ENCODE measurements at places on chromosomes 2 and 18. TPM values are rescaled to one million over a fixed set of nuclear protein-coding genes. Genes with fewer than 3 reads are reported as not detected.

FZD7 gene
- total RNA-seq = 0.33 TPM

ANKRD30BL gene
- not detected for total RNA-seq

SLC11A1 gene
- total RNA-seq = 0.93 TPM

MPHOSPH10 gene
- 47.8 TPM for total RNA-seq

DOK1 gene
- 33.8 TPM for total RNA-seq

SLC14A1 gene
- total RNA-seq = 2.0 TPM

TBR1 gene
- 0.02 TPM for total RNA-seq

DNA sequence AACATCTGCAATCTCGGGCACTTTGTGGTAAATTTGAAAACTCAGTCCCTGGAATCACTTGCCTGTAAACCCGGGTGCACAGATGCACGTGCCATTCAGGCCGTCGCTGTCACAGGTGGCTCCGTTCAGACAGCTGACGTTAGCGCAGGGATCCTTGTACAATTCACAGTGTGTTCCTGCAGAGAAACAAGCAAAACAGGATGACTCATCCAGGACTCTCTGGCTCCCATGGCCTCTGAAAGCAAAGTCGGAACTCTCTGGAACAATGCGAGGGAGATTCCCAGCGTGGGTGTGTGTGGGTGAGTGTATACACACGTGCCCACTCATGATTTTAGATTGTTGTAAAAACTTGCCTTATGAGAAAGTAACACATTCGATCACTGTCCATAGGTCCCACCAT lies 136.1 kb upstream of the PID1 start:
- H3K36me3 ChIP-seq = no peaks in the 10 kb centered on the region
- no peak overlapping the region for H3K27ac ChIP-seq
- H3K27me3 ChIP-seq = no peaks in the 10 kb centered on the region
- no peaks in the 10 kb centered on the region for H3K4me1 ChIP-seq

DNA sequence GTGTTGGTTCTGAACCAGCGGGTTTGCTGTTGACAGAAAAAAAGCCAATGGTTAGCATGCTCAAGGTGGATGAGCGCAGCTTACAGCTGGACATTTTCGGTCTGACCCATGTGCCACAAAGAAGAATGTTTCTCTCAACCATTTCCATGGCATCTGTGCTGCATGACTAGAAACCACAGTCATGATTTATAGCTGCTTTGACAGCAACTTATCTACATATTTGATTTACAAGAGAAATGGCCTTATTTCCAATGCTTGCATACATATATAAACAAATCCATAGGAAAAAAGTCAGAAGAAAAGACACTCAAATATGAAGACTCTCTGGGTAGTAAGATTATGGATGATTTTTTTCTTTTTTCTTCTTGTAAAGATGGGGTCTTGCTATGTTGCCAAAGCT lies 98.2 kb downstream of the DYNC1I2 start:
- no peaks in the 10 kb centered on the region for H3K4me1 ChIP-seq
- H3K27me3 ChIP-seq = no peaks in the 10 kb centered on the region
- H3K4me3 ChIP-seq = no peak overlapping the region
- no peak overlapping the region for H3K27ac ChIP-seq
- peaks cover 70% of the 10 kb centered on the region for H3K36me3 ChIP-seq
- no peak for DNase-seq

DNA sequence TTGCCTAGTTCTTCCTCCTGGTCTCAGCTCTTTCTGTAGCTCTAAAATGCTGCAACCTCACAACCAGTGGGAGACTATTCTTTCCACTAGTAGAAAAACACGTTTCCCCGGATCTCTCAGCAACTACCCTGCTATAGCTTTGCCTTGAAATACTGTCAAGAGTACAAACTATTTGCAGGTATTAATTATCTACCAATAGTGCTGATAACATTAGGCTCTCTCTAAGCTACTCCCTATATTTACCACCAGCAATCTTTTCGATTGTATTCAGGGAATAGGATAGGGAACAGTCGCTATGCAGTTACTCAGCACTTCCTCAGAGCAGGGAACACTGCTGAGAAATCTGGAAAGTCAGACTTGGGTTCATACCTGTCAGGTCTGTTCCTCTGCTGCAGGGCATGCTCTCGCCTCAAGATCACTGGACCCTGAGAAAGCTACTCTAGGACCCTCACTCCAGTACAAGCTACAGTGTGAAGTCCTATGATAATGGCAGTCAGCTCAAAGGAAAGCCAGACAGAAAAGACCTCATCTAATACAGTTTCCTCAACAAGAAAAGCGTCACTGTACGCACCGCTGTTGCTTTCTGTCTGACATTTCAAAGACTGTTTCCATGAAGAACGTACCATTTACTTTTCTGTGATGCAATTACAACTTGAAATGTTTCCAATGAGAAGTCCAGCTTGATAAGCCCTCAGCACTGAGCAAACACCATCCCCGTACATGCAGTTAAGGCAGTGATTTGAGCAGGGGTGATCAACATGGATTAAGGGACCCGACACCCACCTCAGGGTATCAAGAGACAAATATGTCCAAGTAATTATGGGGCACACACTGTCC lies 22.7 kb downstream of the GDF7 start:
- no peak for DNase-seq
- H3K27me3 ChIP-seq = no peaks in the 10 kb centered on the region
- H3K4me3 ChIP-seq = no peak overlapping the region
- H3K27ac ChIP-seq = no peak overlapping the region
- peaks cover 64% of the 10 kb centered on the region for H3K36me3 ChIP-seq

DNA sequence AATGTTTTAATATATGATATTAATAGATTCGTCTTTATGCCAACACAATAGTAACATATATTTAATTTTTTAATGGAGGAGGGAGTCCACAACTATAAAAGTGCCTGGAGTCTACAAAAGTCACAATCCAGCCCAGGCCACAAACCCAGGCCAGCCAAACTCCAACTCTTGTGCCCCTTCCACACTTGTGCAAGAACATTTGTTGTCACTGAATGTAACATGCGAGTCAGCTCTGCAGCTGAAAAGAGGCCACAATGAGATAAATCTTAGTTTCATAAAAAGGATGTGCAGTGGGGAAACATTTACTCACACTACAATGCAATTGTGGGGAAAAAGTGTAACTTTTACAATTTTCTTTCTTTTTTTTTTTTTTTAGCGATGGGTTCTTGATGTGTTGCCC lies 110.8 kb downstream of the MCFD2 start:
- no peaks in the 10 kb centered on the region for H3K4me1 ChIP-seq
- H3K27me3 ChIP-seq = peaks cover 2% of the 10 kb centered on the region
- no peak overlapping the region for H3K4me3 ChIP-seq
- no peak for DNase-seq
- H3K36me3 ChIP-seq = no peaks in the 10 kb centered on the region
- H3K27ac ChIP-seq = no peak overlapping the region

DNA sequence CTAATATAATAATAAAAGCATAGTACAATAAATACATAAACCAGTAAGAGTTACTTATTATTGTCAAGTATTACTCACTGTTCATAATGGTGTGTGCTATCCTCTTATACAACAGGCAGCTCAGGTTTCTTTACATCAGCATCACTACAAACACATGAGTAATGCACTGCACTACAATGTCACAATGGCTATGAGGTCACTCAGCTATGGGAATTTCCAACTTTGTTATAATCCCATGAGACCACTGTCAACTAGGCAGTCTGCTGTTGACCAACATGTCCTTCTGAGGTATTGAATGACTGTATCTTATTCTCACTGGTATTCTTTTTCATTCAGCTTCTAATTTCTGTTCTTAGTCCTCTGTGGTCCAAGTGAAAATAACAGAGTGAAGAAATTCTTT lies 250.4 kb upstream of the DSEL start:
- no peaks in the 10 kb centered on the region for H3K4me1 ChIP-seq
- H3K27me3 ChIP-seq = no peaks in the 10 kb centered on the region
- no peaks in the 10 kb centered on the region for H3K36me3 ChIP-seq
- H3K27ac ChIP-seq = no peak overlapping the region

DNA sequence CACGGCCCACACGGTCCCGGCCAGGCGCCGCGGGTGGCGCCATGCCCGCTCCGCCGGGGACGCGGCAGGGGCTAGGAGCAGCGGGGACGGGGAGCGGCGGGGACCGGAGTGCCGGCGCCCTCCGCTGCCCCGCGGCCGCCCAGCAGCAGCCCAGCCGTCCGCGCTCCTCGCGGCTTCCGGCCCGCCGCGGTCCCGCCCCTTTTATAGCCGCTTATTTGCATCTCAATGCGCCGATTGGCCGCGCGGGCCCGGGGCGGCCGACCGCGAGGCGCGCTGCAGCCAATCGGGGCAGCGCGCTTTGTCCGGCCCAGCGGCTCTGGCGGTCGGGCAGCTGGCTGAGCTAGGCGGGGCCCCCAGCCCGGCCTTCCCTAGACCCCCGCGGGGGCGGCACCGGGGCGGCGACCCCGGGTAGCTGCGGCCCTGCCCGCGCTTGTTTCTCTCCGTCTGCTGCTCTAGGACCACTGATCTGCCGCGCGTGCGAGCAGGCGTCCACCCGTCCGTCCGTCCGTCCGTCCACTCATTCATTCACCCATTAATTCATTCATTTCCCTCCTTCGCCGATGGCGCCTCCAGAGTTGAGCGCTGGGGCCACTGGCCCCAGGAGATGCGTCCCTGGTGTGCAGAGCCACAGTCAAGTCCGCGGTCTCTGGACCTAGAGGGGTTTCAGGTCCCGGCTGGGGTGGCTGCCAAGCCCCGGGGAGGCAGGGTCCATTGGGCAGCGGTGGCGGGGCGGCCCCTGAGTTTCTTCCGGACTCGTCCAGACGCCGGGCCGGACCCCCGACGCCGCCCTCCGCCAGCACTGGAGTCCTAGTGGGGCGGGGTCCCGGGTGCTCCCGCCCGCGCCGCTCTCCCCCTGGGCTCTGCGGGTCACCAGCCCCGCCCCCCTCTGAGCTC lies at the start of gene HES6:
TSS of gene HES6 (minus strand) at position 176 of the 894 bp plus-strand sequence. CDS start at position 43, 133 bp downstream.
- peak; percentile 77 for DNase-seq
- H3K4me1 ChIP-seq = peaks cover 13% of the 10 kb centered on the region
- peaks cover 6% of the 10 kb centered on the region for H3K36me3 ChIP-seq
- peak within 1 kb of the TSS; percentile 86 for H3K4me3 ChIP-seq
- H3K27ac ChIP-seq = peak within 1 kb of the TSS; percentile 68

- no peak overlapping the region for H3K4me3 ChIP-seq
- no peak overlapping the region for H3K27ac ChIP-seq
- no peaks in the 10 kb centered on the region for H3K4me1 ChIP-seq
- no peaks in the 10 kb centered on the region for H3K36me3 ChIP-seq
- H3K27me3 ChIP-seq = no peaks in the 10 kb centered on the region
Observed at GRCh38 chr2:10208736-10209135, 86.2 kb downstream of the RRM2 start.

GRCh38 chr2:142347751-142348150 lies 216.9 kb upstream of the LRP1B start:
- no peaks in the 10 kb centered on the region for H3K36me3 ChIP-seq
- no peak overlapping the region for H3K4me3 ChIP-seq
- H3K27ac ChIP-seq = no peak overlapping the region
- no peak for DNase-seq

- H3K27me3 ChIP-seq = peaks cover 3% of the 10 kb centered on the region
- no peaks in the 10 kb centered on the region for H3K36me3 ChIP-seq
- no peak for DNase-seq
- H3K27ac ChIP-seq = no peak overlapping the region
- H3K4me3 ChIP-seq = no peak overlapping the region
Observed at GRCh38 chr2:180219491-180219890, 212.4 kb upstream of the CWC22 start.

- H3K4me3 ChIP-seq = no peak overlapping the region
- H3K36me3 ChIP-seq = no peaks in the 10 kb centered on the region
- no peaks in the 10 kb centered on the region for H3K4me1 ChIP-seq
- DNase-seq = no peak
- no peak overlapping the region for H3K27ac ChIP-seq
Observed at GRCh38 chr18:46939337-46939963, 22.0 kb downstream of the KATNAL2 start.

GRCh38 chr2:105755895-105756294 lies 11.2 kb downstream of the NCK2 start:
- peak overlapping the region; percentile 61 for H3K4me3 ChIP-seq
- peaks cover 90% of the 10 kb centered on the region for H3K4me1 ChIP-seq
- DNase-seq = no peak
- no peaks in the 10 kb centered on the region for H3K27me3 ChIP-seq
- peak overlapping the region; percentile 69 for H3K27ac ChIP-seq
- H3K36me3 ChIP-seq = peaks cover 29% of the 10 kb centered on the region

DNA sequence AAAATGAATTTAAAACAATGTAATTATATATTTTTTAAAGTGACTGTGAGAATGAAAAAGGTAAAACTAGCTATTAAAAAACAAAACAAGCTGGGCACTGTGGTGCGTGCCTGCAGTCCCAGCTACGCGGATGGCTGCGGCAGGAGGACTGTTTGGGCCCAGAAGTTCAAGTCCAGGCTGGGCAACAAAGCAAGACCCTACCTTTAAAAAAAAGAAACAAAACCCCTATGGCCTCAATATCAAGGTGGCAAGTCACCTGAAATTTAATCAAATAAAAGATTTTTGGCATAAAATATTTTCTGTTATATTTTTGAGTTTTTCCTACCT lies 46.9 kb upstream of the STRN start:
- H3K4me3 ChIP-seq = no peak overlapping the region
- DNase-seq = no peak
- peaks cover 44% of the 10 kb centered on the region for H3K4me1 ChIP-seq
- H3K27ac ChIP-seq = peak overlapping the region; percentile 80
- peaks cover 56% of the 10 kb centered on the region for H3K36me3 ChIP-seq

DNA sequence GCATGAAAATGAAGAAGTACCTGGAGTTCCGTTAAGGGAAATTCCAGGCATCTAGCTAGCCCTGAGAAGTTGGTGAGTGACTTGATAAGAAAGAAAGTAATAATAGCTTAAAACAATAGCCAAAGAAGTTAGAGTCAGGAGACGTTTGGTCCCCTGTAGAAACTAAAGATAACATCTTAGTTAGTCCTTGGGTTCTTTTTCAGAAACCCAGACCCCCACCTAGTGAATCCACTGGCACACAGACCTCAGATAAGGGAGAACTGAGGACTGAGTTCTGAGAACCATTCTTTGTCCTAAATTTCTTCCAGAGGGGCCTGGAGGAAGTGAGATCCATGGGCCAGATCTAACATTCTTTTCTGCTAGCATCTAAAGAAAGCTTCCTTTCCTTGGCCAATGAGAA lies 335.4 kb downstream of the SLC4A3 start:
- H3K27me3 ChIP-seq = no peaks in the 10 kb centered on the region
- DNase-seq = no peak
- no peak overlapping the region for H3K4me3 ChIP-seq
- no peaks in the 10 kb centered on the region for H3K36me3 ChIP-seq
- no peak overlapping the region for H3K27ac ChIP-seq

GRCh38 chr18:53797998-53798495 lies 426.4 kb downstream of the MBD2 start:
- H3K36me3 ChIP-seq = no peaks in the 10 kb centered on the region
- no peaks in the 10 kb centered on the region for H3K27me3 ChIP-seq
- no peak overlapping the region for H3K27ac ChIP-seq
- H3K4me3 ChIP-seq = no peak overlapping the region

- no peak overlapping the region for H3K4me3 ChIP-seq
- H3K4me1 ChIP-seq = no peaks in the 10 kb centered on the region
- H3K27me3 ChIP-seq = peaks cover 5% of the 10 kb centered on the region
Observed at GRCh38 chr18:80232710-80233109, 14.6 kb downstream of the PARD6G start.

GRCh38 chr2:236888794-236889780 lies 196.6 kb upstream of the COPS8 start:
- no peak for DNase-seq
- H3K27me3 ChIP-seq = peaks cover 4% of the 10 kb centered on the region
- no peak overlapping the region for H3K27ac ChIP-seq
- no peak overlapping the region for H3K4me3 ChIP-seq
